ENCODE measurements at places on chromosomes 5 and 9.

DNA sequence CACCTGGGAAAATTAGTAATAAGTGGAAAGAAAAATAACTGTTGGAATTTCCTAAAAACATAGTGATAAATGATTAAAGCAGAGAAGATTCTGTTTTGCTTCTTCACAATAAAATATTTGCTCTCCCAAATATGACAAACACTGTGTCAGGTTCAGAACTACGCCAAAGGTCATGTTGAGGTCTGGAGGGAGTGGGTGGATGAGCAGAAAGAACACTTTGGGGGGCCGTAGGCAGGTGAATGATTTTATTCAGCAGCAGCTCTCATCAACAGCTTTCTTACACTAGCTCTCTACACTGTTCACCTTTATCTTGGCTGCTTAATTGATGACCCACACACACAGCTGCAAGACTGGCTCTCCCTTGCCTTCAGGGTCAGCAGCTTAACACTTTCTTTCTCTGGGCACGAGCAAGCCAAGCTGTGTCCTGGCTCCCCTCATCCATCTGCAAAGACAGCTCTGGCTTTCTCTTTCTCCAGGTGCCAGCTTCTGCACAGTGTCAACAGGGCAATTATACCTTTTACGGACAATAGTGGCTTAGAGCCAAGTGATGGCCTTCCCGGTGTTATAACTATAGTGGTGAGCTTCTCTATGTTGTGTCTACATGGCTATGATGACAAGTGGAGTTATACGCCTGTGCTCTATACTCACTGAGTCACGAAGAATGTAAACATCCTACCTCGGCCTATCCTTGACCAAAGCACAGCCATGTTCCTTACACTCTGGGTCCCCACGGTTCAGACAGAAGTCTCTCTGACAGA lies 18.9 kb upstream of the GPX8 start:
- DNase-seq: no peak

GRCh38 chr5:71727978-71728377 lies 8.9 kb downstream of the CARTPT start:
- DNase-seq: no peak

GRCh38 chr5:174305241-174305681 lies 259.8 kb downstream of the NSG2 start:
- DNase-seq: no peak

GRCh38 chr9:95333426-95333825 lies 15.9 kb upstream of the FANCC start:
- DNase-seq: no peak

DNA sequence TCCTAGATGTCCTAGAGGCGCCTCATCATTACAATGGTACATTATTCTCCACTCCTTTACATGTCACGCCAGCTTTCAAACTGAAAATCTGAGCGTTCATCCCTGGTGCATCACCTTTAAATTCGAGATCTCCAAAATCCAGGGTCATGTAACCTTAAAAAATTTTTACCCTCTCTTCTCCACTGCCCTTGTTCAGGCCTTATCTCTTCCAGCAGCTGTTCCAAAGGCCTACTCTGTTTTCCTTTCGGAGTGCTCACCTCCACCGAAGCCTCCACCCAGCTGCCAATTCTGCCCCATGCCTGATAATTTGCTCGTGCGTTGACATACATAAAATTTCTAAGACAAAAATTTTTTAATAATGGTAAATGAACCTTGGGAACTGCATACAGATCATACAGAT lies 950 bp upstream of the MSH3 start:
- DNase-seq: no peak

Measured in heart left ventricle (tissue), 16 donors.